ENCODE measurements at places on chromosomes 7 and 10.

GRCh38 chr7:195010-195829 is 2.8 kb downstream of the FAM20C start:
- no peak for DNase-seq

DNA sequence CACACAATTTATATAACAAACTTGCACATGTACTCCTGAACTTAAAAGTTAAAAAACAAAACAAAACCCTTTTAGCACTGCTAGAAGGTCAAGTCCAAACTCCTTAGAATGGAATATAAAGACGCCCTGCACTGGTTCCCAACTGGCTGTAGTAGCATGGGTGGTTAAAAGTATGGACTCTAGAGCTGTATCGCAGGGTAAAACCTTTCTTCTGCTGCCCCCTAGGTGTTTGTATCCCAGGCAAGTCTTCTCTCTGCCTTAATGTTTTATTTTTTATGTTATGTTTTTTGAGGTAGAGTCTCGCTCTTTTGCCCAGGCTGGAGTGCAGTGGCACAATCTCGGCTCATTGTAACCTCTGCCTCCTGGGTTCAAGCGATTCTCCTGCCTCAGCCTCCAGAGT is 35.2 kb downstream of the LSMEM1 start:
- no peak for DNase-seq

DNA sequence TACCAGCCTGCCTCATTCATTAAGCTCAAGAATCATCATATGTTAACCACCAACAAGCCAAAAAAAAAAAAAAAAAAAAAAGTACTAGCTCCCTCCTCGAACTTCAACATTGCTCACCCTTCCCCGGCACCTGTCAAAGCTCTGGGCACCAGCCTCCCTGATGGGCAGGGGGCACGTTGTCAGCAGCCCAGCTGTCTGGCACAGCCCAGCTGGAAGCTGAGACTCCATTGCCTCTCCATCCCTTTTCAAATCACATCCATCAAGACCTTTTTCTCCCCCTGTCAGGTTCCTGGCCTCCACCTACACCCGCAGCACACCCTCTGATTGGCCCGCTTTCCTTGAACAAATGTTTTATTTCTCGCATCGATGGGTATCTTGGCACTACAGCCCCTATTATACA is 913.3 kb upstream of the AUTS2 start:
- no peak for DNase-seq

- no peak for DNase-seq
Observed at GRCh38 chr7:98995523-98996149, 117.3 kb downstream of the TRRAP start.

DNA sequence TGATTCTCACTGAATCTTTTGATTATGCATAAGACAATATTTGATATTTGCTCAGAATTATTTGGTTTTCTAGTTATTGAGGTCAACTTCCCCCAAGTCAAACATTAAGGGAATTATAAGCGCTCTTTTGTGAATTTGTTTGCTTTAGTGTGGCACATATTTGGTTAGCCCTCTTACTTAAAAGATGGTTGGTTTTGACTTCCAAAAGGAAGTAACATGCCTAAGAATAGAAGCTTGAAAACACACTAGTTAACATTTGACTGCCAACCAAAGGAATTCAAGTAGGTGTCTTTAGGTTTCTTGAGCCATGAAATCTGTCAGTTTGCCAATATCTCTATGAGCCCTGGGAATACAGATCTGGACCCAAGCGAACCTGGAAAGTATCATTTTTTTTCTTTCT is 24.9 kb downstream of the STEAP4 start:
- no peak for DNase-seq

DNA sequence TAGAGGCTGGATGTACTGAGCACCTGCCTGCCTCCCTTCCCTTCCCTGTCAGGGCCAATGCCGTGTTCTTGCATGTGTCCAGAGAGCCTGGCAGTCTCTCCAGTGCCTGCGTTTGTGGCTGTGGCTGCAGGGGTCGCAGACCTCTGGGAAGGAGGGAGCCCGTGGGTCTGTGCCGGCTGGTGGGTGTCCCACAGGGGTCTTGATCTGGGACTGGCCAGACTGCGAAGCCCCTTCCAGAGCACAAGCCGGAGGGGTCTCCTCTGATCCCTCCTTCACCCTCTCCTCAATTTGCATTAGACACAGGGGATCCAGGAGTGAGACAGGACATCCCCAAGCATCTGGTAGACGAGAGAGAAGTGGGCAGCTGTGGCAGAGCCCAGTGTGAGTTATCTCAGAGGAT is 199.2 kb downstream of the ADARB2 start:
- DNase-seq: no peak

DNA sequence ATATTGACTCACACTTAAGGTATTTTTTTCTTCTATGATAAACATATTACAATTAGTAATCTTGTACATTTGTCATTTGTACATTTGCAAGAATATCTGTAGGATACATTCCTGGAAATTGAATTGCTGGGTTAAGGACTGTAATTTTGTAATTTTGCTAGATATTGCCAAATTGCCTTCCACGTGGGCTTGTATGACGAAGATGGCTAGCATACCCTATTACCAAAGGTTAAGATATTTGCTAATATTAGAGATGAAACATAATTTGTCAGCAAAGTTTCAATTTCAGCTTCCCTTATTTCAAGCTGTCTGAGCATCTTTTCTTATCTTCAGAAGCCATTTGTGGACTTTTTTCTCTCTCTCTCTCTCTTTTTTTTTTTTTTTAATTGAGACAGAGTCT is 1.0 kb upstream of the LYZL2 start:
- DNase-seq: no peak

DNA sequence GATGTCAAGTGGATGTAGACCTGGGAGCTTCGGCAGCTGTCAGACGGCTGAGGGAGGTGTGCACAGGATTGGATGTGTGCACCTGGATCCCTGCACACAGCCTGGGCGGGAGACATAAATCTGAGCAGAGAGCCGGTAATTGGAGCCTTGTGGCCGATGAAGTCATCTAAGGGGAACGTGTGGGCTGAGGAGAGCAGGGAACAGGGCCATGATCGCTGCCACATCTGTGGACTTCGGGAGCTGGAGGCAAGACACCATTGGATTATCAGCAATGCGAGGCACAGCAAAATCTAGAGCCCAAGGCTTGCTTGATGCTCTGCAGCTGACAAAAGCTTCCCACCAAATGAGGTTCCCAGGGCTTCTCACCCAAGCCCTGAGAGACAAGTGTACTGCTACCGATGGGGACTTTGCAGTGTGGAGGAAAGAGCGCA is 147.7 kb downstream of the PTPN20 start:
- DNase-seq: no peak

GRCh38 chr10:99234041-99234790 is 1.4 kb downstream of the HPSE2 start:
- peak; percentile 3 for DNase-seq

DNA sequence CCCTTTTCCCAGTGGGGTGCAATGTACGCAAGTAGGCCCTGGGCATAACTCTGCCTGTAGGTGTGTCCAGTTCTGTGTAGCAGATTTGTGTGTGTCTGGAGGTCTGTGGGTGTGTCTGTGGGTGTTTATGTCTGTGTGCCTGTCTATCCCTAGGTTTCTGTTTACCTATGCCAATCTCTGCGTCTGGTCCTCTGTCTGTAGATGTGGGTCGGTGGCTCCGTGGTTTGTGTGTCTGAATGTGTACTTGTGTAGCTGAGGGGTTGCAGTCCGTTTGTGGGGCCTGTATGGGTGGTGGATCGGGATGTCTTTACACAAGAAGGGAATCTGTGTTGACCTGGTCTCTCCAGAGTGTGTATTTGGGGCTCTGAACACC is 932 bp downstream of the NYAP1 start:
- no peak for DNase-seq

DNA sequence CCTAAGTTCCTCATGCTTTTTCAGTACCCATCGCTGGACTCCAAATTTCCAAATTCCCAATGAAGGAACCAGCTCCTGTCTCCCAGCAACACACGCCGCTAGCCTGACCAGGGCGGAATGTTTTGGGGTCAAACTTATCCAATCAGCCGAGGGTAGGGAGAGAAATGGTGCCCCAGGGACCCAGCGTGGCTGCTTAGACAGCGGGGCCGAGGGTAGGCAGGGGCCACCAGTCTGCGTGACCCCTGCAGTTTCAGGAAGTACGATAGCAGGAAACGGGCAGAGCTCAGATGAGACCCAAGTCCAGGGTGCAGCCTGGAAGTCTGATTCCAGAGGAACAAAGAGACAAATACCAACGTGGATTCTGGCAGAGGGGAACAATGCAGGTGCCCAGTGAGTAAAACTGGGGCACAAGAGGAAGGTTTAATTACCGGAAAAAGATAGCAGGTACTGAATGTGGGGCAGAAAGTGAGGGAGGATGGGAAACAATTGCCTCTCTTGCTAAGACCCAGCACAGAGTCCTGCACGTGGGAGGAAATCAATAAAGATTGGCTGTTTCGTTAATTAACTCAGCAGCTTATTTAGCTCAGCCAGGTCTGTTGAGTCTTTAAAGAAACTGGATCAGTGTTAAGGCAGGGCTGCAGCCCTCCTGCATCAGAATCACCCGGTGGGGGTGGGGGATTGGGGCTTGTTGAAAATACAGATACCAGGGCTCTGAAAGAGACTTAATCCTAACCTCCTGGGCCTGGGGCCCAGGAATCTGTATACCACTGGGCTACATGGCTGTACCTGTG is 50.4 kb upstream of the NFE2L3 start:
- DNase-seq: peak; percentile 20

- DNase-seq: no peak
Observed at GRCh38 chr10:23381298-23382040, 36.9 kb upstream of the C10orf67 start.

DNA sequence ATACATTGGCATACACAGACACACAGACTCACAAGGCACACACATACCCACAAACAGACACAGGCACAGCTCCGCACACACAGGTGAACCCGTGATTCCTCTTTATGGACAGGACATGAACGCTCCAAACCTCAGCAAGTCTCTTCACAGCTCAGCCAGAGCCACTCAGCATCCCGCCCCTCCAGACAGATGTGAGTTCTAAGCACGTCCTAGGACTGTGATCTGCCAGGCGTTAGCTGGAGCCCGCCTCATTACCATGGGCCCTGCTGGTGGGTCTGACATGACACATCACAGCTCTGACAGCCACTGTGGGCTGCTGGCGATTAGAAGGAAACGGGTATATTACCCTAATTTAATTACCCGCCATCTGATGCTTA is 176.7 kb upstream of the PPP2R2D start:
- DNase-seq: no peak

GRCh38 chr10:95391164-95391563 is 100.4 kb upstream of the PDLIM1 start:
- no peak for DNase-seq

DNA sequence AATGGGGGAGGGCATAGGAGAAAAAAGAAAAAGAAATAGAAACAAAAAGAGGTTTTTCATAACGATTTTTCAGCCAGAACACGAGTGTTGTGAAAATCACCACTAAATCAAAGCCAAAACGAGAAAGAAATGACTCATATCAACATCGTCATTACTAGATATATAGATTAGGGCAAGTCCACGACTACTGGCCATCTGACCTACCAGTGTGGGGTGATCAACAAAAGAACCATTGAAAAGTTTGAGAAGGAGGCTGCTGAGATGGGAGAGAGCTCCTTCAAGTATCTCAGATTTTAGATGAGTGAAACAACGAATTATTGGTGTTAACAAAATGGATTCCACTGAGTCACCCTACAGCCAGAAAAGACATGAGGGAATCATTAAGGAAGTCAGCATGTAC is 33.5 kb upstream of the ABCB5 start:
- no peak for DNase-seq

- DNase-seq: no peak
Observed at GRCh38 chr10:114181971-114182370, 2.8 kb downstream of the TDRD1 start.

GRCh38 chr10:80168162-80168511 is 35.6 kb downstream of the PLAC9 start:
- DNase-seq: no peak

DNA sequence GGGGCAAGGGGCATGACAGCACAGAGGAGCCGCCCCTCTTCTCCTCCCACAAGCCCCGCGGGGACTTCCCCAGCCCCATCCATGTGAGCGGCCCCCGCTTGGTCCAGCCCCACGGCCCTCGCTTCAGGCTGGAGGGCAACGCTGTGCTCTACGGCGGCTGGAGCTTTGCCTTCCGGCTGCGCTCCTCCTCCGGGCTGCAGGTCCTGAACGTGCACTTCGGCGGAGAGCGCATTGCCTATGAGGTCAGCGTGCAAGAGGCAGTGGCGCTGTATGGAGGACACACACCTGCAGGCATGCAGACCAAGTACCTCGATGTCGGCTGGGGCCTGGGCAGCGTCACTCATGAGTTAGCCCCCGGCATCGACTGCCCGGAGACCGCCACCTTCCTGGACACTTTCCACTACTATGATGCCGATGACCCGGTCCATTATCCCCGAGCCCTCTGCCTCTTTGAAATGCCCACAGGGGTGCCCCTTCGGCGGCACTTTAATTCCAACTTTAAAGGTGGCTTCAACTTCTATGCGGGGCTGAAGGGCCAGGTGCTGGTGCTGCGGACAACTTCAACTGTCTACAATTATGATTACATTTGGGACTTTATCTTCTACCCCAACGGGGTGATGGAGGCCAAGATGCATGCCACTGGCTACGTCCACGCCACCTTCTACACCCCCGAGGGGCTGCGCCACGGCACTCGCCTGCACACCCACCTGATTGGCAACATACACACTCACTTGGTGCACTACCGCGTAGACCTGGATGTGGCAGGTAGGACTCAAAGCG is 5.1 kb downstream of the AOC1 start:
- DNase-seq: no peak

GRCh38 chr7:146636581-146636980 is 520.0 kb downstream of the CNTNAP2 start:
- DNase-seq: no peak

DNA sequence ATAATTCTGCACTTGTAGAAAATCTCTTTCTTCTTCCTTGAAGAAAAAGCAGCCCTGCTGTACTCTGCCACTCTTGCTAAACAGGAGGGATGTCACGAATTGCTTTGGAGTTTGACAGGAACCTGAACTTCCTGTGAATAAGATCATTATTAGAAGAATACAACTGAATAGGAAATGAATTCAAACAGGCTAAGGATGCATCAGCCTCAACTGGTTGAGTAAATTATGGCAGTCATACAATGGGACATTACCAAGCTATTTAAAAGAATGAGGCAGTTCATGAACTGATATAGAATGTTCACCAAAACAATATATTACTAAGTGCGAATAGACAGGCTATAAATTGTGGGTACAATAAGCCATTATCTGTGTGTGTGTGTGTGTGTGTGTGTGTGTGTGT is 97.1 kb upstream of the DOCK1 start:
- no peak for DNase-seq

- no peak for DNase-seq
Observed at GRCh38 chr10:126521399-126521798, 133.1 kb upstream of the ADAM12 start.

- DNase-seq: no peak
Observed at GRCh38 chr10:133608855-133609254, 17.7 kb downstream of the FRG2B start.

- DNase-seq: no peak
Observed at GRCh38 chr10:101683276-101683675, 11.7 kb downstream of the FBXW4 start.

Data from stimulated activated naive CD4-positive, alpha-beta T cell (primary cell).